ENCODE measurements at places on chromosomes 3 and 15.

- no peak for DNase-seq
These were observed 2.3 kb downstream of the GNAT1 start for GRCh38 chr3:50193746-50194127.

GRCh38 chr3:115627180-115628074 lies 4.1 kb downstream of the GAP43 start:
- no peak for DNase-seq

DNA sequence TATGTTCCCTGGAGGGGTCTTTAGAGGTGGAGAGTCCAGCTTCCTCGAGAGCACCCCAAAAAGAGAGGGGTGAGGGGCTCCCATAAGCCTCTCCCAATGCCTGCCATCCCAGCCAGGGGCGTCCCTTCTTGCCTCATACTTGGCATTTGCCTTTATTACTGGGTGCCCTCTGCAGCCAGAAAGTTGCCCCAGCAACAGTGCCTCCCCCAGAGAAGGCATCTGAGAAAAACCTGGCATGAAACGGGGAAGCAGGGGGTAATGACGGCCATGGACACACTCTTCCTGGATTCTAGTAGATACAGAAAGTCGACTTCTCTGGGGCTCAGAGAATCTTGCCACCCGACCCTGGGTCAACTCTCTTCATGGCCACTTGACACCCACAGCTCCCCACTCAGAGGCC lies 90.1 kb downstream of the PCSK6 start:
- no peak for DNase-seq

DNA sequence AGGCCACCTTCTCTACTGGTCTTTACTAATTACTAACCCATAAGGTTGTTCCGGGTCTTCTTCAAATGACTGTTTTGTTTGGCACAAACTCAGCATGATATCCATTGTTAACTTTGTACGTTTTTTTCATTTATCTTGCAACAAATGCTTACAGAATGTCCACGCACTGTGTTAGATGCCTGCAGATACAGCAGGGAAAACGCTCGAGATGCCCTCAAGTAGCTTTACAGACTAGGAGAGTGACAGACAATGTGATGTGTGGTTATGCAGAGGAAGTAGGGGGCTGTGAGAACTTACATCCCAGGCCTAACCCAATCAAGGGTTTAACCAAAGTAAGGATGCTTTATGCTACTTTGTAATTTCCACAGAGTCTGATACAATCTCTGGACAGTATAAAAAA lies 949 bp upstream of the RFC4 start:
- DNase-seq, result no peak

DNA sequence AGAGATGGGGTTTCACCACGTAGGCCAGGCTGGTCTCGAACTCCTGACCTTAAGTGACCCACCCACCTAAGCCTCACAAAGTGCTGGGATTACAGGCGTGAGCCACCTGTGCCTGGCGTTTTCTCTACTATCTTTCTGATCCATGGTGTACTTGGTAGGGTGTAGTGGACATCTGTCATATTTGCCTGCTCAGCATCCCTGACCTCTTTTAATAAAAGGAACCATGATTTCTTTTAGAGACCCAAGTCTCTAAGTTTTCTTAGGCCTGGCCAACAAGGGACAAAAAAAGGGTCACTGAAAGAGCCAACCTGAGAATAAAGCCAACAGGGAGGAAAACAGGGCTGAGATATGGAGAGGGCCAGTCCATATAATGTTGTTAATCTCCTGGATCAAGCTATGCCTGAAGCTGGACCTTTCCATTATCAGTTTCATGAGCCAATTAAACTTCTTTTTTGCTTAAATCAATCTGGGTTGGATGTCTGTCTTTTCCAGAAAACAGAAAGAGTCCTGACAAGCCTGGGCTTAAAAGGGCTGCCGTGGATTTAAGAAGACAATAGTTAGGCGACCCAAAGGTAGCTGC lies 48.1 kb upstream of the PGPEP1L start:
- DNase-seq, result no peak

DNA sequence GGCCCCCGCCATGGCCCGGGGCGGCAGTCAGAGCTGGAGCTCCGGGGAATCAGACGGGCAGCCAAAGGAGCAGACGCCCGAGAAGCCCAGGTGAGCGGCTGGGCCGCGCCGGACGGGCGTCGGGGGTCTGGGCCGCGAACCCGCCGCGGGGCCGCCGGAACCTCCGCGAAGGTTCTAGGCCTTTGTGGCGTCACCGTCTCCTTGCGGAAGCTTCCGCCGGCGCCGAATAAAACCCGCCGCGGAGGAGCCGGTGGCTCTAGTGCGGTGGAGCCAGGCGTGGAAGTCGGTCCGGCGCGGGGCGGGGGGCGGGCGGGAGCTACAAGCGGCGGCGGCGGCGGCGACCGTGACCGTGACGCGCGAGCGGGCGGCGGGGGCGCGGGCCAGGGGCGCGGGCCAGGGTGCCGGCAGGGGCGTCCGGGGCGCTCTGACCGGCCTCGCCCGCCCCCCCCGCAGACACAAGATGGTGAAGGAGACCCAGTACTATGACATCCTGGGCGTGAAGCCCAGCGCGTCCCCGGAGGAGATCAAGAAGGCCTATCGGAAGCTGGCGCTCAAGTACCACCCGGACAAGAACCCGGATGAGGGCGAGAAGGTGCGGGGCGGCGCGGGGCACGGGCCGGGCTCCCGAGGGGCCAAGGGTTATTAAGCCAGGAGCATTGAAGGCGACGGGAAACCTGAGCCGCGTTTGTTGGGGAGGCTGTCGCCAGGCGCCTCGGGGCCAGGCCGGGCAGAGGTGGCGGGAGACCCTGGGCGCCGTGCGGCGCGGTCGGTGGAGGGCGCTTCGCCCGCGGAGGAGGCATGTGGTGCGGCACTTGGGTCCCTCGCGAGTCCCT lies at the start of gene DNAJA4:
Gene DNAJA4, plus strand, starts transcription at position 259 of the 833 bp plus-strand sequence. Its CDS starts 202 bp downstream, at position 461.
- DNase-seq, result peak; percentile 58

DNA sequence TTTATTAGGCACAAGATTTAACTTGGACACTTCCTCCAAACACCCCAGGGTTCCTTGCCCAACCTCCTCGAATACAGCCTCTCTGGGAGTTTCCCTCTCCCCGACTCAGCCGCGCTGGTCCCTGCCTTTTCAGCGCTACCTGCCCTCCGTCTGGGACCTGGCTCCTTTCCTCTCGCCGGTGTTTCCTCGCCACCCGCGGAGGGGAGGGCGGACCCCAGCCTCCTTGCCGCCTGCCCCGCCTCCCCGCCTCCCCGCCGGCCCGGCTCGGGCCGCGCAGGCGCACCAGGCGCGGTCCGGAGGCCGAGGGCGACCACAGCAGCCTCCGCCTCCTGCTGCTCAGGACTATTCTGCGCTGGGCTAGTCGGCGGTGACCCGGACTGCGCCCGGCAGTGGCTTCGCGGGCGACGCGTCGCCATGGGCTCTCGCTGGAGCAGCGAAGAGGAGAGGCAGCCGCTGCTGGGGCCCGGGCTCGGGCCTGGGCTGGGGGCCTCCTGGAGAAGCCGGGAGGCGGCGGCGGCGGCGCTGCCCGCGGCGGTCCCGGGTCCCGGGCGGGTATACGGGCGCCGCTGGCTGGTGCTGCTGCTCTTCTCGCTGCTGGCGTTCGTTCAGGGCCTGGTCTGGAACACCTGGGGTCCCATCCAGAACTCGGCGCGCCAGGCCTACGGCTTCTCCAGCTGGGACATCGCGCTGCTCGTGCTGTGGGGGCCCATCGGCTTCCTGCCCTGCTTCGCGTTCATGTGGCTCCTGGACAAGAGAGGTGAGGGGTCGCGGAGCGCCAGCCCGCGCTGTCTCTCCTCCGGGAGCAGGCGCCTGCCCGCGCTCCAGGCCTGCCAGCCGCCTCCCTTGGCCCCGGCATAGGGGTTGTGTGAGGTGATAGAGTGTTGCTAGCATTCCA lies at the start of gene SLC49A4:
Gene SLC49A4, plus strand, starts transcription at position 291 of the 895 bp plus-strand sequence. Its CDS starts 124 bp downstream, at position 415.
- peak; percentile 89 for DNase-seq

GRCh38 chr3:168249205-168249549 lies 153.5 kb upstream of the GOLIM4 start:
- DNase-seq, result no peak

DNA sequence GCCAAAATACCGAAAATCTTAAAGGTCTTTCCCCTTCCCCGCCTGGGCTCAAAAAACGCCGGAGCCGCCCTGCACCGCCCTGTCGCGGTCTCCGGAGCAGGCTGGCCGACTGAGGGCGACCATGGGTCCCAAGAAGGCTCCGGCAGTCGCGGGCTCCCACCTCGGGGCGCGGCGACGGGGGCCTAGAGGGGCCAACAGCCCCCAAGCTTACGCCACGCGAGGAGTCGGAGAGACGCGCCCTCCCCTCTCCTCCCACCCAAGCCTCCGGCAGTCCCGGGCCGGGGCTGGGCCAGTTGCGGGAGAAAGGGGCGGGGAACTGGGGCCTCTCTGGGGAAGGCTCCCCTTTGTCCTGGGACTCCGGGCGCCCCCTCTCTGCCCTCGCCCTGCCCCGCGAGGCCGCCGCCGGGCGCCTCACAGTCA lies 69.2 kb downstream of the GOLGA8B start:
- peak; percentile 26 for DNase-seq

DNA sequence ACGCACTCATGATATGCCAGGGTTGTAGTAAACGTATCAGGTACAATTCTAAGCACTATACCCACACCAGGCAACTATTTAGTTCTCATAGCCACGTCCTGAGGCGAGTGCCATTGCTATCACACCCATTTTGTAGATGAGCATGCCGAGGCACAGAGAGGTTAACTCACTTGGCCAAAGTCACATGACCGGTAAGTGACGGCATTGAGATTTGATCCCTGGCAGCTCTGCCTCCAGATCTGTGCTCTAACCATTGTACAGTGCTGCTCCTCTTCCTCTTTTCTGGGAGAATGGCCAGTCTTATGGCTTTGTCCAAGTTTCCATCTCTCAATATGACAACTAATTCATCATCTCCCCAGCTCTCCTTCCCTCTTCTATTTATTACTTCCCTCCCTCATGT lies 18.9 kb upstream of the ATP2B2 start:
- DNase-seq, result no peak

GRCh38 chr3:64880916-64881315 lies 193.1 kb upstream of the ADAMTS9 start:
- no peak for DNase-seq

GRCh38 chr3:31802981-31803740 lies 177.9 kb downstream of the OSBPL10 start:
- peak; percentile 53 for DNase-seq

DNA sequence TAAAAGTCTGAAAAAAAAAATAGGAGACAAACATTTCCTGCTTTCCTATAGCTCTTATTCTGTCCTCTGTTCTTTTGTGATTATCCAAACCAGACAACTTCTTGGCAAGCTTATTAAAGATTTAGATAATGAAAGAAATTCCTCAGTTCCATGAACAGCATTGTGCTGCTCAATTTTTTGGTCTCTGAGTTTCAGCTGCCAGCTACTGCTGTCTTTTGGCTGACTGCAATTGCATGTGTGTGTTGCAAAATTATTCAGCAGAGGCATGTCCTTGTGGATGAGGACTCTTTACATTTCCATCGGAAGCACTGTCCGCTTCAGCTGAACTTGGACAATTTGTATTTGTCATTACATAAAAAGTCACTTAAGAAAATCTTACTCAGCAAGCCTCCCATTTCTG lies 397.3 kb upstream of the RASGRP1 start:
- no peak for DNase-seq

DNA sequence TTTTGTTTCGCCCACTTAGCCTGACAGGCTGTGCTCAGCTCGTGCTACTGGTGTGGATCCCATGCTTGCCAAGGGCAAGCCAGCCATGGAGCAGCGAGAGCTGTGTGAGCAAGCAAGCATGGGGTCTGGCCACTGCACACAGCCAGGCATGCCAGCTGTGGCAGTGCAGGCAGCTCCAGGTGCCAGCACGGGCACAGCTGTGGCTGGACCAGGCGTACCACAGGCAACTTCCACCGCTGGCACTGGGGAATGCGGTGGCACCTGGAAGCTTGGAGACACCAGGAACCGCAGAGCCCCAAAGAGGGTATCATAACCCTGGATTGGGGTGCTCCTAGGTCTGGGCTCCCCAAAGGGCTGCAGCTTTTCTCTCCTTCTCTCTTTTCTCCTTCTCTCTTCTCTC lies 4.3 kb upstream of the LIMD1 start:
- DNase-seq, result no peak

DNA sequence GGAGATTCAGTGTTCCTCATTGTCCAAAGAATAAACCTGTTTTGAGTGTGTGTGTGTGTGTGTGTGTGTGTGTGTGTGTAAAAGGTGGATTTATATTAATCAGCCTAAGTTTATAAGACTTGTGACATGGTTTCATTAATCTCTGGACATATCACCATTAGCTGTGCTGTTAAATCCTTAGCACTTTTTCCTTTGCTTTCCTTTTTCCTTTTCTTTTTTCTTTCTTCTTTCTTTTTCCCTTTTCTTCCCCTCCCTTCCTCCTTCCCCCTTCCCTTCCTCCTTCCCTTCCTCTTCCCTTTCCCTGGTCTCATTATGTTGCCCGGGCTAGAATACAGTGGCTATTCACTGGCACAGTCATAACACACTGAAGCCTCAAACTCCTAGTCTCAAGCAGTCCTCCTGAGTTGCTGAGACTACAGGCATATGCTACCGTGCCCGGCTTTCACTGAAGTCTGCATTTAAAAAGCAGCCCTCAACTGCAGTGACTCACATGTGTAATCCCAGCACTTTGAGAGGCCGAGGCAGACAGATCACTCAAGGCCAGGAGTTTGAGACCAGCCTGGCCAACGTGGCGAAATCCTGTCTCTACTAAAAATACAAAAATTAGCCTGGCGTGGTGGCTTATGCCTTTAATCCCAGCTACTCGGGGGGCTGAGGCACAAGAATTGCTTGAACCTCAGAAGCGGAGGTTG lies 28.6 kb upstream of the ITPKA start:
- DNase-seq, result no peak

- DNase-seq, result no peak
These were observed 72.5 kb downstream of the SNTN start for GRCh38 chr3:63724987-63725386.

DNA sequence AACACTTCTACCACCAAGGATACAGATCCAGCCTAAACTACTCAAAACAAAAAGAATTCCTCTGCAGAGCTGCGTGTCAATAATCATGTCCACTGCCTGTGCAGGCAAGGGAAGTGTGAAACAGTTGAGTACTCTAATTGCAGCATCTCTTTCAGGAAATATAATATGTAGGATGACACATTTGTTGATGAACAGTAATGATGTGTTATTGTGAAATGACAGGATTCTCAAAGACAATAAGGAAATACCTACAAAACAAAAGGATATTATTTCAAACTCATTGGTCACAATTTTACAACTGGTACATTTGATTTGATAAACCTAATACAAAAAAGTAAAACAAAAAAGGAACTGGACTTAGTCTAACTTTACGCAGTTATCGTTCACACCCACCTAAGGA lies 4.4 kb downstream of the SPG11 start:
- peak; percentile 65 for DNase-seq

GRCh38 chr3:32577581-32578556 lies 7.2 kb upstream of the DYNC1LI1 start:
- DNase-seq, result peak; percentile 90

GRCh38 chr15:71083349-71083748 lies 31.9 kb upstream of the THSD4 start:
- DNase-seq, result no peak

DNA sequence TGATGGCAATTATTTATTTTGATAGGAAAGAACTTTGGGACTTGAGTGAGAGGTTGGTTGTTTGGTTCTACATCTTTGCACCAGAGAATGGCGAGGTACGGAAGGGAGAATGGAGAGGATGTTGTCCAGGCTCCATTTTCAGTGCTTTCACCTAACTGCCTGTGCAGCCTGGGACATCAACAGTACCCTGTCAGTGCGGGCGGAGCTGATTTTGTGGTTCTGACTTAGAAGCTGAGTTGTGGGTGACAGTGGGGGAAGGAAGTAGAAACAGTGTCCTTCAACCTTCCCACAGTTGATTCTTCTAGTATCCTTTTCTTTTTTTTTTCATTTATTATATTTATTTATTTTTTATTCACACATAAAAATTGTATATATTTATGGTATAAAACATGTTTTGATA lies 95.3 kb downstream of the TIGIT start:
- no peak for DNase-seq
